ENCODE measurements at places on chromosomes 11 and 22.

GRCh38 chr11:132866783-132867545, 665.3 kb downstream of the OPCML start:
- peak; percentile 57 for DNase-seq

DNA sequence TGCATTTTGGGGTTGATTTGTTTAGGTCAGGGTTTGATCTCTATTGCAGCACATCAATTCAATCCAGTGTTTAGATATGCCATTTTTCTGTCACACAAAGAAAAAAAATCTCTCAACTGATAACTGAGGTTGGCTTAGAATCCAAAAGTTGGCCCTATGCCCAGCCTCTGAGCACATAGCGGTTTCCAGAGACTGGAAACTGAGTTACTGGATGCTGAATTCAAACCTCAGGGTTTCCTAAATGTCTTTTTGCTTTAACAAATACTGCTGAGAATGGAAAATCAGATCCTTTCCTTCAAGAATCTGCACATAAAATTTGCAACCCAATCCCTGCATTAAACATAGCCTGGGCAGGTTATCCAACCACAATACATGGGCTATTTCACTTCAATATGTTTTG, 4.0 kb downstream of the P4HA3 start:
- DNase-seq, result no peak

DNA sequence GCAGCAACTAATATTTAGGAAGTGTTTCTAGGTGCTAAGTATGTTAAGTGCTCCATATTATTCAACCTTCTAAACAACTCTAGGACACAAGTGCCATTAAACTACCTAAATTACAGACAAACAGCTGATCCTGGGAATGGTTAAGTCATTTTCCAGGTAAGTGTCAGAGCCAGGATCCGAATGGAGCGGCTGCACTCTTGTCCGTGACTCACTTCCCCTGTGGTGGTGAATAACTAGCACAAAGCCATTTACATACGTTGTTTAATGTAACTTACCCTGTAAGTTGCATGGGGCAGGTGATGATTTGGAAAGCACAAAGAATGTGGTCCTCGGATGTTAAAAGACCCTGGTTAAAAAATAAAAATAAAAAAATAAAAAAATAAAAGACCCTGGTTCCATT, 8.8 kb upstream of the PRG2 start:
- DNase-seq, result peak; percentile 58

DNA sequence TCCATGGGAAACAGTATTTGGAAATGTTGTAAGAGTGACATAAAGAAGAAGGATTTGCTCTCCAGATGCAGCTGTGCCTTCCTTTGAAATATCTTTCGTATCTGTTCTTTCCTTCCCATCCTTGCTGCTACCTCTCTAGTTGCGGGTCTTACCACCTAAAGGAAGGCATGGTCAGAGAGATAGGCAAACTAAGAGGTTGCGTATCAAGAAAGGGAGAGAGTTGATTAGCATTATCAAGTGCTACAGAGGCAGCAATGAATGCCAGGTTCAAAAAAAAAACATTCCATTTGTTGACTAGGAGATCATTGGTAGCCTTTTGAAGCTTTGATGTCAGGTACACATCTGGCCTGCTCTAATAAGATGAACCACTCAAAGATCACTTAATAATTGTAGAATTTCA, 4.6 kb downstream of the GTPBP1 start:
- no peak for DNase-seq

GRCh38 chr11:44036811-44037657, 10.7 kb upstream of the ACCSL start:
- DNase-seq, result peak; percentile 76

DNA sequence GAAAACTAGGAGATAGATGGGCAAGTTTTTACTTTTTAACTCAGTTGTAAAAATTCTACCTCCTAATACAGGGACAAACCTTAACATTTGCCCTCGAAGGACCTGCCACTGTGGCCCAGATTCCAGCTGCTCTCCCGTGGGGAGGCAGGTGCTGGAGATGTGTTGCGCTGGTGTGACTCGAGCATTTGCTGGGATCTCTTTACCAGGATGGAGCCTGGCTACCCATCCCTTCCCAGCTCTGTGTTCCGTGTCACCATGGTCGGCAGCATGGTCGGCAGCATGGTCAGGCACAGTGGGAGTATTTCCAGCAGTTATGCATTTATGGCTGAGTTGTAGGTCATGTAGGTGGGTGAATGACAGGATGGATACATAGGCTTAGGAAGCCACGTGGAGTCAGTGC, 41.1 kb downstream of the OTOG start:
- no peak for DNase-seq

- DNase-seq, result no peak
Observed at GRCh38 chr11:128862406-128862805, 4.7 kb downstream of the KCNJ1 start.

DNA sequence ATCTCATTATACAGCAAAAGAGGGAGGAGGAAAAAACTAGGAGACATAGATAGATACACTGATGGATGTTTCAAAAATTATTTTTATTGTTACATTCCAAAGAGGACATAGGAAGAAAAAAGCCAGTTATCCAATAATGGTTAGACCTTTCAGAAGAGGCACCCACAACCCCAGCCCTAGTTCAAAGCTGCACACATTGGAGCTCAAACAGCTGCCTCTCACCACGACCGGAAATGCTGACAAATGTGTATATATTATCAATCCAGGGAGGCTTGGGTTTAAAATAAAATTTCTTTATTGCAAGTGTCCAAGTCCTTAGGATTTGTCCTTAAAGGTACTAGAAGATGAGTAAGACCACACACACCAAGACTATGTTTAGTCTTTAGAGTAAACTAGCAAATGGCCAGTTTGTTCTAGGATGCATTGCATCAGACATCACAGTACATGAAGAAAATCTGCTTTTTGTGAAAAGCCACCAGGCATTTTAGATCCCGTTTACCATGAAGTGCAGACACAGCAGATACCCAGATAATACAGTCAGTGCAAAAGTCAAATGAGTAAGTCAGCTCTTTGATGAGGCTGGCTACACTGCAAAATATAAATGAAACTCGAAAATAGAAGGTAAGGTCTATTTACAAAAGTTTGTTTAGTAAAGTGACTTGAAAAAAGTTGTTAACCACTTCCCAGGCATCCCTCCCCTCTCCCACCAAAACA, 4.6 kb upstream of the ASCL3 start:
- DNase-seq, result no peak

GRCh38 chr22:26527574-26528465, 15.5 kb upstream of the TFIP11 start:
- no peak for DNase-seq

Data from kidney capillary endothelial cell (primary cell).